ENCODE measurements at places on chromosomes 3 and 15.

DNA sequence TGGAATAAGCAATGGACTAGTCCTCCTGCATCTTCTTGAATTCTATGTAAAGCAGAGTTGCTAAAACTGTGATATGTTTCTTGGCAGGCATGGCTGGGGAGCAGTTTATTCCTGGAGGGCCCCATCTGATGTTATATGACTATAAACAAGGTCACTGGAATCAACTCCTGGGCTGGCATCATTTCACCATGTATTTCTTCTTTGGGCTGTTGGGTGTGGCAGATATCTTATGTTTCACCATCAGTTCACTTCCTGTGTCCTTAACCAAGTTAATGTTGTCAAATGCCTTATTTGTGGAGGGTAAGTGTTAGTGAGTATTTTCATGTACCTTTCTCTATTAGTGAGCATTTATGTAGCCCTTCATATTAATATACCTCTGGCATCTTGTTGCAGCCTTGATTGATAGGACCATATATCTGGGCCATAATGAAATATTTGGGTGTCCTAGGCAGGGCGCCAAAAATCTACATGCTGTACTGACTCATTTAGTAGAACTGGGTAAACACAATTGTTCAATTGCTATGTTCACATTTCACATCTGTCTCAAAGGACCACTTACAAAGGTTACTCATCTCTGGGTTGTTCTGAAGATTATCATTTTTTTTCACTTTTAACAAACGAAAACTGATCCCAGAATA lies 52.6 kb upstream of the ADGRG7 start:
- no peak for DNase-seq

GRCh38 chr15:62280625-62281024 lies 115.5 kb upstream of the C2CD4B start:
- DNase-seq = no peak

- DNase-seq = no peak
Measured at GRCh38 chr3:149919509-149919908, 51.2 kb downstream of the PFN2 start.

GRCh38 chr15:74642348-74642733 lies 26.7 kb downstream of the CLK3 start:
- no peak for DNase-seq

DNA sequence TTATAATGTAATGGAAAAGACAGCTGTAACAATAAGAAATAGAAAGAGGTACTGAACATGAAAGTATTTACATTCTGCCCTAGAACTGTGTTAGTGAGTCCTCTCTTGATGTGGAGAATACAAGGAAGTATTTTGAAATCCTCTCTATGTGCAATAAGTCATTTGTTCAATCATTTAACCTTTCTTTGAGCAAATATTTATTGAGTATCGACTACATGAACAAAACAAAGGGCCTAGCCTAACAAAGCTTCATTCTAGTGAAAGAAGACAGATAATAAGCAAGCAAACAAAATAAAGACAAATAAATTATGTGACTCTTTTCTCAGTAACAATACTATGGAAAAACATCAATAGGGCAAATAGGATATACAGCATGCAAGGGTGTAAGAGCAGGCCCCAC lies 354.9 kb upstream of the ATP11B start:
- no peak for DNase-seq

GRCh38 chr3:58728723-58729122 lies 62.1 kb upstream of the FAM3D start:
- no peak for DNase-seq

DNA sequence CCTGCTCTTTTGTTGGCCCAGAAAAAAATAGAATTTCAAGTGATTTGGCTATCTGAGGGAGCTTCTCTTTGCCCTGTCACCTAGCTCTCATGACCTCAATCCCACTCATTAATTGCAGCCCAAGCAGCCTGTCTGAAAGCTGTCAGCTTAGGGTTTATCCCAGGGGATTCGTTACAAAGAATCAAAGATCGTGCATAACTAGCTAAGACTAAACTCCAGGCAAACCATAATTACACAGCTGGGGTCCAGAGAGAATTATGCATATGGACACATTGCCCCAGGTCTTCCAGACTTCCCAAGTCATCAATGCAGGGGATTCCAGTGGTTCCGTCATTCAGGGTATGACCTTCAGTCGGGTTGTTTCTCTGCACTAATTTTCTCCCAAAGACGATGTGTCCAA lies 91.6 kb upstream of the CBLB start:
- no peak for DNase-seq

DNA sequence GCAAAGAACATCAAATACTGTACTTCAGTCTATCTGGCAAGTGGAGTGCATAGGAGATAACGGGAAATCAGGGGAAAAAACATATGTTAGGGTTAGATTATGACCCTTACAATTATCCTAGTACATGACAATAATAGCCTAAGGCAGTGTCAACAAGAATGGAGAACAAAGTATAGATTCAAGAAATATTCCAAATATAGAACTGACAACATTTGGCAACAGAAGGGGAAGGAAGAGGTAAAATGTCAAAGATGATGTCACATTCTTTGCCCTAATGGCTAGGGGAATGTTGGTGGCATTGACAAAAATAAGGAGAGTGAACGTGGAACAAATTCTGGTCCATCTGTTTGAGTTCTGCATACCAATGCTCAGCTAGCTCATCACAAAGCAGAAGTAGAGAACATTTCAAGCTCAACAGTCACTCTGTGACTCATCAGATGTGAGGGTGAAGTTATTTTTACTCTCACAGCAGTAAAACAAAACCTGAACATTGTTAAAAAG lies 15.5 kb upstream of the ATP8B4 start:
- no peak for DNase-seq

DNA sequence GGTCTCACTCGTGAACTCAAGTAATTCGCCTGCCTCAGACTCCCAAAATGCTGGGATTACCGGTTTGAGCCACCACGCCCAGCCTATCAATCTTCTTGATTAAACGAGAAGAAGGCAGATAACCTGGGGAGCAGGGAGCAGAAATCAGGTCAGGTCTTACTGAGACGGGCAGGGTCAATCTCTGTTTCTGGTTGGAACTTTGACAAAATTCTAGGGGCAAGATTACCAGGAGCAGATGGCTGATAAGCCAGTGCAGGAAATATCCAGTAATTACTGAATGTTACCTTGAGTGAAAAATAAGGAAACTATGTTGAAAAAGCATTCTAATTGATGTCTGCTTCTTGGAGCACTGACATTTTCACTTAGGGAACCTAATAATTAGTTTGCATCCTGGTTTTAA lies 24.4 kb upstream of the GOLM2 start:
- DNase-seq = no peak

DNA sequence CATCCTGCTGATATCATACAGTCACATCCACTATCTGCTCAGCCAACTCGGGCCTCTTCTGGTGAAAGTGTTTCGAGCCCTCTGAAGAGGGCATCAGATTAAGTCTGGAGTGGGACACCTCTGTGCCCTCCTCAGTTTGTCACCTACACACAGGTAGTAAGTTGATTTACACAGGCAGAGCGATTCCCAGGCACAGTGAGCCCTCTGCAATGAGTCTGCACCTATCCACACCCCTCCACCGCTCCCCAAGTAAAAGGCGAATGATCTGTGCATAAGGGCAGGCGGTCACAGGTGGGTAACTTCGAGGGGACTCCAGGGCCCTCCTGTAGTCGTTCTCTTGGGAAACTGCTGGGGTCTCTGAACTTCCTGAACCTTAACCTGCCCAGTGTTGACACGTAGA lies 152.0 kb downstream of the ATP10A start:
- DNase-seq = no peak

- DNase-seq = no peak
Measured at GRCh38 chr3:110027446-110028080, 690.2 kb upstream of the DPPA4 start.

DNA sequence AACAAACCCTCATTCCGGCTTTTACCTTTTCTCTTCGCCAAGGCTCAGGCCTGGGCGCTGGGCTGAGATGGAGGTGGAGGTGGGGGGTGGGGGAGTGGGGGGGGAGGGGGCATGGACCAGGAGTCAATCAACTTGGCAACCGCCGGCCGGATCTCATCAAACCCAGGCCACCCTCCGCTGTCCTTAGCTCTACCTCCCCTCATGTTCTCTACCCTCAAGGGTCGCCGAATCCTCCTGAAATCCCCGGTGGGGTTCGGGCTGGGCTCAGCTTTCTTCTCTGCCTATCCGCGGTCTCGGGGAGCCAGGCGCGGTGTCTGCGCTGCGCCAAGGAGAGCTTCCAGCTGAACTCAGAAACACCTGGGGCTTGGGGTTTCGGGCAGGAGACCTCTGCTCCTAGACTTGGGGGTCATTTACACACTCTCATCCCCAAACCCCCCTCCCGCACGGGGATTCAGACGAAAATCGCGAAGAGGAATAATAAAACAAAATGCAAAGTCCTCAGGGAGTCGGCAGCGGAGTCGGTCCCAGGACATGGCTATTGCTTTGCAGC lies 2.5 kb downstream of the ONECUT1 start:
- DNase-seq = no peak
